ENCODE measurements at places on chromosomes 6 and 20.

DNA sequence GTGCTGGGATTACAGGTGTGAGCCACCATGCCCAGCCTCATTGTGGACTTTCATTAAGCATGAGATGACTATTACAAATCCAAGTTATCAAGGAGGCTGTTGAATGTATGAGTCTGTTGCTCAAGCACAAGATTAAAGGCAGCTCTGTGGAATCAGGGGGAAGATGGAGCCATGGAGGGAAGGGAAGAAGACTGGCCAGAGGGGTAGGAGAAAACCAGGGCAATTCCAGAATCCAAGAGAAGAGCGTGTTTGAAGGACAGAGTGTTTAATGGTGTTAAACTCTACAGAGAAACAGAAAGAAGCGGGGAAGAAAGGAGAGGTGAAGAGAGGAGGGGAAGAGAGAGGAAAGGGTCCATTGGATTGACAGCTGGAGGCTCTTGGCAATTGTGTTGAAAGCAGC is 49.8 kb upstream of the TTPAL start:
- no peak for DNase-seq

DNA sequence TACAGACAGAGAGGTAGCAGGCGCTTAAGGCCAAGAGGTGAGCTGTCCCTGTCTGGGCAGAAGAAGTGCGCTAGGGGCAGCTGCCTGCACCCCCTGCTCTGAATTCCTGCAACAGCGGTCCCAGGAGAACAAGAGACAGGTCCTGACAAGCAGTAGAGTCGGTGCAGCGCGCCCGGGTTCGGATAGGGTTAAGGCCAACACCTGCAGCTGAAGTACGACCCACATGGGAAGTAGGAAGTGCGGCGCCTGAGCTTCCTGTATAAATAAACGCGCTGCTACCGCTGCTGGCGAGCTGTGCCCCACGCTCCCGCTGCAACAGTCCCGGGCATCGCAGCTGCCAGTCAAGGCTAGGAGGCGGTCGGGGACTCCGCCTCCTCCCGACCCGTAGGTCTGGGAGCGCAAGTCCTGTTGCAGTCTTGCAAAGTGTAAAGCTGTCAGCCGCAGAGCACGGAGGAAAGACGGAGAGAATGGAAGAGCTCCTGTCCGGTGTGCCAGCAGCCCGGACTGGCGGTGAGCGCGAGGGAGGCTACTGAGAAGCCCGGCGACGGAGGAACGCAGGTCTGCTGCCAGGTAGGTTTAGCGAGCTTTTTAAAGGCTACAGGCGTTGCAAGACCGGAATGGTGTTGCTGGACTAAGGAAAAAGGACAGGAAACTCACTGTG is at the start of gene RNF144B:
Gene RNF144B, plus strand, starts transcription at position 290 of the 661 bp plus-strand sequence. CDS start 12,185 bp downstream, outside the sequence.
- no peak for DNase-seq

GRCh38 chr20:38267296-38267695 is 6.8 kb upstream of the KIAA1755 start:
- DNase-seq: no peak

- no peak for DNase-seq
These were observed 48.4 kb downstream of the BMP5 start for GRCh38 chr6:55826941-55827340.

- no peak for DNase-seq
These were observed 1.7 kb downstream of the ASXL1 start for GRCh38 chr20:32359633-32360332.

DNA sequence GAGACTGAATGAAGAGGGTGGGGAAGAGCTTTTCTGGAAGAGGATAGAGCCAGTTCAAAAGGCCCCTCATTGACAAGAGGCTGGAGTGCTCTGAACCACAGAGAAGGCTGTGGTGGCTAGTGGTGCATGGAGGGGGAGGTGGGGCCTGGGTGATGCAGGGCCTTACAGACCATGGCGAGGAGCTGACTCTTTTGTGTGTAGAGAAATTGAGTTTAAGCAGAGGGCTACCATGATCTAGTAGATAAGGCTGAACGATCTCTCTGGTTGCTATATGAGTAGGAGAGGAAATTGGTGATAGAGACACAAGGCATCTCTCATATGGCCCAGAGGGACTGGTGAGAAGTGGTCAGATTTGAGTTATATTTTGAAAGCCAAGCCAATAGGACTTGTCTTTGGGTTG is 137.6 kb downstream of the UST start:
- no peak for DNase-seq

DNA sequence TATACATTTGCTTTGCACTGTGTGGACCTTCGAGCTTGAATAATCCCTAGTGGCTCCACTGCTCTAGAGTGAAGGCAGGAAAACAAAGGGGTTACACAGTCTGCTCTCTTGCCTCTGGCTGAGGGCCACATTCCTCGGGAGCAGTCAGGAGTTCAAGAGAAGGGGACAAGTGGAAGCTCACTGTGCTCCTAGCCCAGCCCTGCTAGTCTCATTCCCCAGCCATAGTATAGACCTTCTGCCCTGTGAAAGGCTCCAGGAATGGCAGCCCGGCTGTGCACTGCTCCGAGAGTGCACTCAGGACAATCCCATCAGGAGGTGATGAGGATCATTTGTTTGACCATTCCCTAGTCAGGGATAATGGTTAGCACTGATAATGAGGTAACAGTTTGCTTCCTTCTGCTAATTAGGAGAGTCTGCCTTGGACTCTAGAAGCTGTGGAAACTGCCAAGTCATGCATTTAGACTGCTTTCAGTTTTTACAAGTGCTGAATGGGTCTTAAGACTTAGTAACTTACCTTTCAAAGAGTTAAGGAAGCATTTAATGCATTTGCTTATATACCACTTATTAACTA is 8.5 kb downstream of the IYD start:
- no peak for DNase-seq

DNA sequence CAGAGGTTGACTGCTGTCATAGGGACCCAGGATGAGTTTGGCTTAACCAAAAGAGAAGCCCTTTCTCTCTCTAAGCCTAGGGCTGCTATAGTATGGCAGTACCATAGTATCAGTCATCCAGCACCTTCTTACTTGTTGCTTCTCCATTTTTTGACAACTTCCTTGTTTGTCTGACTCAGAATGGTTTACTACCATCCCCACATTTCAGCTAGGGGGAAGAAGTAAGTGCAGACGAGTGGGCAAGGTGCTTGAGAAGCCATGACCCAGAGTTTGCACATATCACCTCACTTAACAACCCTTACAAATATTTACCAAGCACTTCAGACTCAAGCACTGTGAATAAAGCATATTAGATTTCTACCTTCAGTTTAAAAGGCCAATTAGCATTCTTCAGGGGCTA is 289.9 kb upstream of the TSHZ2 start:
- DNase-seq: no peak

GRCh38 chr6:158996856-158997255 is 3.1 kb downstream of the RSPH3 start:
- DNase-seq: no peak

DNA sequence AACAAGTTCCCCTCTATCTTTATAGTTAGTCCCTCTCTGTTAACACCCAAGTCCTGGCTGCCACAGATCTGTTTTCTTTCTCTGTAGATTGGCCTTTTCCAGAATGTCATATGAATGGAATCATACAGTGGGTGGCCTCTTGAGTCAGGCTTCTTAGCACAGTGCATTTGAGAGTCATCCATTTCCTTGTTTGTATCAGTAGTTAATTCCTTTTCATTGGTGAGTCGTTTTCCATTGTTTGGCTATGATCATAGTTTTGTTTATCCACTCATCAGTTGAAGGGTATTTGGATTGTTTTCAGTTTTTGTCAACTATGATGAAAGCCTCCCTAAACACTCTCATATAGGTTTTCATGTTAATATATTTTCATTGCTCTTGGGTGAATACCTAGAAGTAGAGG is 248.3 kb downstream of the ARID1B start:
- no peak for DNase-seq

GRCh38 chr6:133571681-133572080 is 317.2 kb upstream of the TCF21 start:
- DNase-seq: no peak

DNA sequence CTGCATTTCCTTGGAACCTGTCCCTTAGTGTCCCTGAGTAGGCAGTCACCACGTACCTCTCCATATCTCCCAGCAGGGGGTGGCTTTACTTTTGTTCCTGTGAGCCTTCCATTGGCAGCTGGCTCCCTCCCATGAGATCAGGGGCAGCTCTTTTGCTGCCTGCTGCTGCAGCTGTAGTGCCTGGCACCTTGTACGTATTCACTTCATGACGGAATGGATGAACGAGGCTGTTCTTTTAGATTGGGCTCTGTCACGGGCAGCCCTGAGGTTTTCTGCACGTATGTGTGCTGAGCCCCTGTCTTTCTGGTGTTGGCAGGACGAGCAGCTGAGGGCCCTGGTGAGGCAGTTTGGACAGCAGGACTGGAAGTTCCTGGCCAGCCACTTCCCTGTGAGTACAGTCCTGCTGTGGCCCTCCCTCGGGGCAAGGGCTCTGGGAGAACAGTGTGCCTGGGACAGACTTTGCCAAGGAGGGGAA is 14.6 kb downstream of the MYBL2 start:
- no peak for DNase-seq

GRCh38 chr6:45483021-45483420 is 105.3 kb upstream of the SUPT3H start:
- no peak for DNase-seq

DNA sequence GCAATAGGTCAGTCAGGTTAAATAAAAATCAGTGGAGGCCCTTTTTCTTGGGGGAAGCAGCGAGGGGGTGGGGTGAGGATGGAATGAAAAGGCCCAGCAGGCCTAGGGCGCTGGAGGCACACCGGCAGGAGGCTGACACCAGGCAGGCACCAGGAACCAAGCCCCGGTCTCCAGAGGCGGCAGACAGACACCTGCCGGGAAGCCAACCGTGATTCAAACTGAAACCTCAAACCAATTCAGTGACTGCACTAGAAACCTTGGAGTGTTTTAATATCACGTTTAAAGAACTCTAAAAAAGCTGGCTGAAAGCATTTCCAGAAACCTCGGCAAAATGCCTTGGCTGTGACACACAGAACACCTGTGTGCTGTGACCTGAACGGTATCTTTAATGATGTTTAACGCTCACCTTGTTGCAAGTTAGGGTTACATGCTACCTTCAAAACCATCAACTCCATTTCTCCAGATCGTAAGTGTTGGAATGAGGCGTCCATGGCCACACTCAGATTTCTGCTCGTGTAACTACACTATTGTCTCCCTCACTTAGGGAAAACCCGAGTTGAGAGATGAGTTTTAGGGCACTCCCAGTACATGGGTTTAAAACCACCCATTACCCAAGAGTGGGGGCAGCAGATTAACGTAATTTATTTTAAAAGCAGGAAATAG is 27.2 kb downstream of the DIDO1 start:
- no peak for DNase-seq

GRCh38 chr6:86969573-86969972 is 32.2 kb downstream of the HTR1E start:
- no peak for DNase-seq

DNA sequence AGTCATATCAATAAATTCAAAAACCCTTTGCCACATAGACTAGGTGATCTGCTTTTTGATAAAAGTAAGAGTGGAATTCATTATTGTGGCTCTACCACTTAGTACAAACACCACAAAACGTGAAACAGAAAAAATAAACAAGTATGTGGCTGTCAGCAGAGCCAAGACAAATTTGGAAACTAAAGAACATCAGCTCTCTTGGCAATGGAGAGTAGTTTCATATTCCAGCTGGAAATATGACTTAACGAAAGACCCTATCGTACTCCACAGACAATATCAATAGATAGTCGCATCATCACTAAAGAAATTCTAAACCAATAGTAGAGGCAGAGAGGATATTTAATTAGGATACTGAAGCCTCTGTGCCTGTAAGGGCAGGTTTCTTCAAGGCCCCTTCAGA is 20.8 kb downstream of the TBX18 start:
- no peak for DNase-seq

- DNase-seq: no peak
These were observed 160.4 kb downstream of the BTBD9 start for GRCh38 chr6:38479331-38479730.

- DNase-seq: no peak
These were observed 382.9 kb upstream of the CNR1 start for GRCh38 chr6:88548891-88549505.

- no peak for DNase-seq
These were observed 884 bp downstream of the SLC2A10 start for GRCh38 chr20:46710153-46710913.

GRCh38 chr6:164347455-164347854 is 932.9 kb downstream of the QKI start:
- no peak for DNase-seq

DNA sequence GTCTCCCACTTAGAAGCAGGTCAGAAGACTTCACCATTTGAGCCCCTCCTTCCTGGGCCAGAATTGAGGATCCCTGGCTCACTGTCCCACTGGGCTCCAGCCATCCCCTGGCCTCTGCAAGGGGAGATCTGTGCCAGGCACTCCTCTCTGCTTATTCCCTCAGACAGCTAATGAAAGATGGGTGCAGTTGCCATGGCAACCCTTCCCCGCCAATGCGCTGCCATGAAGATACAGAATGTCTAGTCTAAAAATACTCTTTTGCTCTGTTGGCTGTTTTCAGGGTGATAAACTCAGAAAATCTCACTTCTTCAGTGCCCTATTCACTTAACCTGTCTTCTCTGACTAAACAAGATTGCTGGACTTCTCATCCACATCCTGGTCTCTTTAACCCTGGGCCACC is 13.6 kb upstream of the TTLL2 start:
- DNase-seq: no peak

GRCh38 chr20:10524643-10525042 is 89.5 kb downstream of the SLX4IP start:
- DNase-seq: no peak

DNA sequence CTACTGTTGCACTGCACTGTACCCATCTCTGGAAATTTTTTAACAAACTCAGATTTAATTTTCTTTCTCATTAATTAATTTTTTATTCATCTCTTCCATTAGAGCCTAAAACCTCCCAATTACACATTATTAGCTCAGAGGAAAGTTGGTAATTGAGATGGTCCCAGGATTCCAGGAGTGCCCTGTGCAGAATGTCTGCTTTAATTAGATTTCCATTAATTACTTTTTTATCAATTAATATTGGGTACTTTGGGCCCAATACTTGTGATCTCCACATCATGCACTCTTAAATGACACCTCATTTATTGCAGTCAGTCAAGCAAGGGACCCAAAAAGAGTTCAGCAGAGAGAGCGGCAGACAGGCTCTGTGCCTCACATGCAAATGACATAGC is 232.0 kb downstream of the PTPRT start:
- DNase-seq: no peak

- DNase-seq: no peak
These were observed 54.2 kb downstream of the HIVEP1 start for GRCh38 chr6:12066297-12066696.

- DNase-seq: no peak
These were observed 109.0 kb upstream of the TRAF3IP2 start for GRCh38 chr6:111714416-111715270.

GRCh38 chr6:32852018-32852843 is 1.3 kb downstream of the TAP1 start:
- DNase-seq: no peak

GRCh38 chr20:10982692-10983091 is 308.9 kb upstream of the JAG1 start:
- DNase-seq: no peak

DNA sequence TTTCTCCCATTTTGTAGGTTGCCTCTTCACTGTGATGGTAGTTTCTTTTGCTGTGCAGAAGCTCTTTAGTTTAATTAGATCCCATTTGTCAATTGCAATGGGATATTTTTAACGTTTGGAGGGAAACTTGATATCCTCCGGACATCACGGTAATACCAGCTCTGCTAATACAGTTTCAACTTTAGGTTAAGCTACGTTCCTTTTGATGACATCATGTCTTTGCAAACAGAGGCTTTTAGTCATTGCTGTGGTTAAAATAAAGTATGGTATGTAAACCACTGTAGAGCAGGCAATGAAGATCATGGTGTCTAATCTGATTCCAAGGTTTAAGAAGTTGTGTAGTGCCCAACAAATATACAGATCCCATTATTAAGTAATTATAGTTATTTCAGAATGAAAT is 168.0 kb upstream of the CHD6 start:
- no peak for DNase-seq
